ENCODE measurements at places on chromosomes 12 and 14.

DNA sequence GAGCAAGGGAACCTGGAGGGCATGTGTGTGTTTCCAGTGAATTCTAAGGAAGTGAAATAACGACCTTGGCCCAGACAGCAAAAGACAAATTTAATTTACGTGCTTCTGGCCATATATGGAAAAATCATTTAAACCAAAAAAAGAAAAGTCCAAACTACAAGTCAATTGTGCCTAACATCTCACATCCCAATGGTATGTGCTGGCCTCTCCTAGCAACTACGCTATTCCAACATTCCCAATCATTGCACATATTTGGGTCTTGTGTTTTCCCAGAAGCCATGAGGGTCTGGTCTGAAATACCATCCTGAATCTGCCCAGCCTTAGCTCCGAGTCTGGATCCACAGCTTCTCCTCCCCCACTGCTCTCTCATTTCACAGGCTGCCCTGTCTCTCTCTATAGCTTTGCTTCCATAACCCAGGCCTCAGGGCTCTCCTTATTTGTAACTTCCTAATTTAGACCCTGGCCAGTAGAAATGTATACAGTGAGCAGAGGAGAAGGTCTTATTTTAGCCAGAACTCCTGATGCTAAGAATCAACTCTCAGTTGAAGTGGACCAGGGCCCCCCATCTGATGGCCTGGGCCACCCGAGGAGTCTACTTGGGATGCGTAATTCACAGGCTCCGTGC is 224.6 kb downstream of the ANO2 start:
- DNase-seq: no peak

DNA sequence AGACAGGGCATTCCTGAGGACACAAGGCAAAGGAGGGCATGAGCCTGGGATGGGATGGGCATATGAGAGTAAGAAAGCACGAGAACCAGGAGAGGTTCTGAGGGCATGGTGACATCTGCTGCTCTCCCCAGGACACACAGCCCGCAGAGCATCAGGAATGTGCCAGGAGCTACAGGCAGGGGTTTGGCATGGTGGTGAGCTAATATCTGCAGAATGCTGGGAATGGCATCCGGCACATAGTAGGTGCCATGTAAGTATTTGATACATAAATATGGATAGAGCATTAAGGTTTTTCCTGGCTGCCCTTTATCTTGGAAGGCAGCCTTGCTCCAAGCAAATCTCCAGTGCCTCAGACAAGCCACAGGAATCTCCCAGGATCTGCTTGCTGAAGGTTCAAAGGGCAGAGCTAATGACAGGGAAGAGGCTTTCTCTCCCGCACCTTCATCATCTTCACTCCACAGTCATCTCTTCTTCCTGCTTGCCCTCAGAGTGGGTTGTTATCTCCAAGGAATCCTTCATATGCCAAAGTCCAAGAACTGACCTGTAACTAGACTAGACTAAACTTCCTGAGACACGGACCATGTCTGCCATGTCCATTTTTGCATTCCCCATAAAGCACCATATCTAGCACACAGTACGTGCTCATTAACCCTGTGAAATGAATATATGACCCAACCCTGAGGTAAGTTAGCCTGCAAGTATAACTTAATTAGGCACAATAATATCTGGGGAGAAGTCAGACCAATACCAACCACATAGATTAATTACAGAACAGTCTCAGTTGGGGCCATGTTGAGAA is 62.0 kb upstream of the SCN8A start:
- no peak for DNase-seq

GRCh38 chr12:95622879-95623278 is 71.6 kb upstream of the USP44 start:
- no peak for DNase-seq

DNA sequence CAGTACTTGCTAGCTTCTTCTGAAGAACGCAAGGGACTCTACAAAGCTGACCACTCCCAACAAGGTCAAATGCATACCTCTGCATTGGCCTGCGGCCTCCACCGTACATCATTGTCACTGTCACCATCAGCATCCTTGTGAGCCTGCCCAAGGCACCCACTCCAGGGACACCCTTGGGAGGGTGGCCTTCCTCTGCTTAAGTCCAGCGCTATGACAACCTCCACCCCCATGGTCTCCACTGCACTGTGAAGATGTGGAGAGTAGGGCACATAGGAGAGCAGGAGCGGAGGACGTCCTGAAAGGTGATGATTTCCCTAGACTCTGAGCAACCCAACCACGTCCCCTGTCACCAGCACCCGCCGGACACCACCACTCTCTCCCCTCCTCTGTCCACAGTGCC is 252.8 kb downstream of the ALG10 start:
- DNase-seq: no peak

DNA sequence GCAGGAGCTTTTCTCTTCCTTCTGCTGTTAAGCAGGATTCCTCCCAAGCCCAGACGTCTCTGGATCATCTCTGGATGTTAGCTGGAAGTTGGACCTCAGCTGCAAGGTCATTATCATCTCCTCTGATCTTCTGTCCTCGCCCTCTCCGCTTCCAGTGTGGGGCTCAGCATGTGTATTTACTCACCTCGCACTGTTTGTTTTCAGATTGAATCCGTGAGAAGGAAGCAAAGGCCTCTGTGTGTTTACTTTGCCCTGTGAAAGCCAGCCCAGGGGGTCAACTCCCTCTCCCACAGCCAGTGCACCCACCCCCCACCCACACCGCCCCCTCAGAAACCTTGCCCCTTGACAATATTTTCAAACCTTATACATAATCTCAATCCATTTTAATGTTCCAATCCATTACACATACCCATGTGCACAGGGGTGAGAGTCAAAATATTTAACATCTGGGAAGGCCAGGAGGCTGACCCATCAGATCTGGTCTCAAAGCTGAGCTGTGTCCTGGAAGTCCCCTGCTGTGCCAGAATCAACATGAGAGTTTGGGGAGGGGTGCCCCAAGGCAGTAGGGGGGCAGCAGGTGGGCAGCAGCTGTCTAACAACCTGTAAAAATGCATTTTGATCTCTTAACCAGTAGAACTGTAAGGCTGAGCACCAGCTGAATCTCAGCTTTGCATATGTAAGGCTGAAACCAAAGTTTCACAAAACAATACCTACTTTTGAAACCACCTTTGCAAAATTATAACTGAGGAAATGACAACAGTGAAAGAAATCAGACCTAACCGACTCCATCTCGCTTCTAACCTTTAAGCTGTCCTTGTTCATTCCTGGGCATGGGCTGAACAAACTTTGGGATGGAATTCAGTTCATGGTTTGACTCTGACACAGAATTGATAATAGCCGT is 157.9 kb downstream of the ZNF664 start:
- no peak for DNase-seq

All from NCI-H524 treated with DMSO at 0.1 percent for 48 hours (cell line).